ENCODE measurements at places on chromosomes 13 and 19. TPM values are rescaled to one million over a fixed set of nuclear protein-coding genes. Genes with fewer than 3 reads are reported as not detected.
A peak's percentile ranks its signal among the peaks of the same experiment; 100 is the strongest.

SAFB gene
- 53.0 TPM for total RNA-seq

DNA sequence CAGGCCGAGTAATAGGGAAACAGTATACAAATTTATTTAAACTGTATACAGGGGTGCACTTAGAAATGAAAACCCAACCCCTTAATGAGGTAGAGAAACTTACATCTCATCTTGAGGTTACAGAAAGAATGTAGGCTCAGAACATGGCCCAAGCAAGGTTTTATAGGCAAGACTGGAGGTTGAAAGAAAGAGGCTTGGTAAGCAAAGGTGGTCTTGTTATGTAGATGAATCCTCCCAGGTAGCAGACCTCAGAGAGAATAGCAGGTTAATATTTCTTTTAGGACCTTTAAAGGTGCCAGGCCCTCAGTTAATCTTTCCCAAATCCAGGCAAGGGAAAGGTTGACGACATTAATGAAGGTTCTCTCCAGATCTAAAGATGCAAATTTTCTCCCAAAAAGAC lies 1466.8 kb upstream of the PRR20A start:
- H3K27ac ChIP-seq, result no peak overlapping the region
- H3K4me3 ChIP-seq, result no peak overlapping the region
- no peak for DNase-seq
- no peaks in the 10 kb centered on the region for H3K36me3 ChIP-seq
- no peaks in the 10 kb centered on the region for H3K27me3 ChIP-seq

- no peak overlapping the region for H3K4me3 ChIP-seq
- DNase-seq, result no peak
- H3K36me3 ChIP-seq, result no peaks in the 10 kb centered on the region
- H3K27ac ChIP-seq, result no peak overlapping the region
- H3K27me3 ChIP-seq, result no peaks in the 10 kb centered on the region
These were observed 1639.9 kb downstream of the SLITRK5 start for GRCh38 chr13:89310943-89311672.

- peaks cover 58% of the 10 kb centered on the region for H3K4me1 ChIP-seq
- no peaks in the 10 kb centered on the region for H3K27me3 ChIP-seq
- H3K27ac ChIP-seq, result peak overlapping the region; percentile 86
- H3K36me3 ChIP-seq, result no peaks in the 10 kb centered on the region
These were observed 14.5 kb upstream of the CERS4 start for GRCh38 chr19:8194528-8195267.

- H3K27me3 ChIP-seq, result no peaks in the 10 kb centered on the region
- H3K4me1 ChIP-seq, result no peaks in the 10 kb centered on the region
- no peak overlapping the region for H3K4me3 ChIP-seq
- no peak for DNase-seq
These were observed 7.0 kb upstream of the DLEU7 start for GRCh38 chr13:50850445-50850844.
